ENCODE measurements at places on chromosomes 5 and 9.
A peak's percentile ranks its signal among the peaks of the same experiment; 100 is the strongest.

GRCh38 chr5:108661590-108662219, 86.0 kb upstream of the FER start:
- no peak for DNase-seq
- no peaks in the 10 kb centered on the region for H3K27me3 ChIP-seq
- H3K4me3 ChIP-seq, result no peak overlapping the region
- H3K27ac ChIP-seq, result no peak overlapping the region
- no peaks in the 10 kb centered on the region for H3K36me3 ChIP-seq
- no peaks in the 10 kb centered on the region for H3K4me1 ChIP-seq

- no peak overlapping the region for H3K4me3 ChIP-seq
- DNase-seq, result no peak
- H3K27me3 ChIP-seq, result no peaks in the 10 kb centered on the region
- H3K36me3 ChIP-seq, result no peaks in the 10 kb centered on the region
Observed at GRCh38 chr5:123928401-123928800, 416.4 kb downstream of the CSNK1G3 start.

- H3K4me3 ChIP-seq, result no peak overlapping the region
- H3K4me1 ChIP-seq, result no peaks in the 10 kb centered on the region
- H3K36me3 ChIP-seq, result no peaks in the 10 kb centered on the region
- H3K27ac ChIP-seq, result no peak overlapping the region
Observed at GRCh38 chr9:14838701-14839100, 71.5 kb downstream of the FREM1 start.

- DNase-seq, result no peak
- H3K27me3 ChIP-seq, result no peaks in the 10 kb centered on the region
- no peak overlapping the region for H3K4me3 ChIP-seq
- no peaks in the 10 kb centered on the region for H3K4me1 ChIP-seq
- H3K36me3 ChIP-seq, result no peaks in the 10 kb centered on the region
Observed at GRCh38 chr9:23644326-23644725, 181.7 kb downstream of the ELAVL2 start.

DNA sequence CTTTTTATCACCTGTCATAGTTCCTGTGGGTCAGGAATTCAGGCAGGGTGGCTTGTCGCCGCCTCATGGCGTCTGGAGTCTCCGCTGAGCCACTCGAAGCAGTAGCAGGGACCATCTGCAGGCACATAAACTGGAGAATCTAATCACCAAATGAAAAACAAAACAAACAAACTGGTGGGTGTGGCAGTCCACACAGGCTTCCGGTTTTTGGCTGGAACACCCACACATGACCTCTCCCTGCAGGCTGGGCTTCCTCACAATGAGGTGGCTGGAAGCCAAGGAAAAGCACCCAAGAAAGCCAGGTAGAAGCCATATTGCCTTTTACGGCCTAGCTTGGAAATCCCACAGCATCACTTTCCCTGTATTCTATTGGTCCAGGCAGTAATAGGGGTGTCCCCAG, 197.0 kb downstream of the SYK start:
- no peak overlapping the region for H3K4me3 ChIP-seq
- H3K36me3 ChIP-seq, result no peaks in the 10 kb centered on the region
- peaks cover 6% of the 10 kb centered on the region for H3K4me1 ChIP-seq

DNA sequence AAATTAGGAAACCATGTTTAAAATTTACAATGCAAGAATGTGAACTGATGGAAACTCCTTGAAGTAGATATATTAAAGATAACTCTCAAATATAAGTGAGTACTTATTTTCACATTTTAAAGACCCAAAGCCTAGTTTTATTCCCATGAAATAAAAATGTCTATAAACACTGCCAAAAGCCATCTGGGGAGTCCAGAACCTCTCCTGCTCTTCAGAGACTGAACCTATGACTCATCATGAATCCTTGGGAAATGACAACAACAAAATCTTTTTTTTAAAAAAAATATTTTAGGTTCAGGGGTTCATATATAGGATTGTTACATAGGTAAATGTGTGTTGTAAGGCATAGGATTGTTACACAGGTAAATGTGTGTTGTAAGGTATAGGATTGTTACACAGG, 33.8 kb upstream of the FYB1 start:
- no peaks in the 10 kb centered on the region for H3K4me1 ChIP-seq
- no peak overlapping the region for H3K4me3 ChIP-seq
- no peaks in the 10 kb centered on the region for H3K27me3 ChIP-seq
- H3K27ac ChIP-seq, result no peak overlapping the region
- DNase-seq, result no peak

DNA sequence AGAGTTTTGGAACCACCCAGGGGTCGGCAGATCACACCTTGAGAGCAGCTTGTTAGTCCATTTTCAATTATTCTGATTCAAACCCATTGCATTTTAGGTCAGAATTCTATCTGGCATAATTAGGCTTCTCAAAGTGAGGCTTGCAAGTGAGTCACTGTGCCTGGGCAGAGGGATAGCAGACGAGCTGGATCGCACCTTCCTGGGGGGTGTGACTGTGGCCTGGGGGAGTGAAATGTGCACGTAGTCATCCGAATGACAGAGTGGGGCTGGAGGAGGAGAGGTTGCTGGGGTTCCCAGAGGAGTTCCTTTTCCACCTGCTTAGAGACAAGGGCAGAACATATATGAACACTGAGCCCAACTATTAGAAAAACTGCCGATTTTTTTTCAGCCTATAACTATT, 31.7 kb downstream of the SPACA9 start:
- H3K4me3 ChIP-seq, result no peak overlapping the region
- H3K36me3 ChIP-seq, result peaks cover 7% of the 10 kb centered on the region
- no peak overlapping the region for H3K27ac ChIP-seq
- no peak for DNase-seq

DNA sequence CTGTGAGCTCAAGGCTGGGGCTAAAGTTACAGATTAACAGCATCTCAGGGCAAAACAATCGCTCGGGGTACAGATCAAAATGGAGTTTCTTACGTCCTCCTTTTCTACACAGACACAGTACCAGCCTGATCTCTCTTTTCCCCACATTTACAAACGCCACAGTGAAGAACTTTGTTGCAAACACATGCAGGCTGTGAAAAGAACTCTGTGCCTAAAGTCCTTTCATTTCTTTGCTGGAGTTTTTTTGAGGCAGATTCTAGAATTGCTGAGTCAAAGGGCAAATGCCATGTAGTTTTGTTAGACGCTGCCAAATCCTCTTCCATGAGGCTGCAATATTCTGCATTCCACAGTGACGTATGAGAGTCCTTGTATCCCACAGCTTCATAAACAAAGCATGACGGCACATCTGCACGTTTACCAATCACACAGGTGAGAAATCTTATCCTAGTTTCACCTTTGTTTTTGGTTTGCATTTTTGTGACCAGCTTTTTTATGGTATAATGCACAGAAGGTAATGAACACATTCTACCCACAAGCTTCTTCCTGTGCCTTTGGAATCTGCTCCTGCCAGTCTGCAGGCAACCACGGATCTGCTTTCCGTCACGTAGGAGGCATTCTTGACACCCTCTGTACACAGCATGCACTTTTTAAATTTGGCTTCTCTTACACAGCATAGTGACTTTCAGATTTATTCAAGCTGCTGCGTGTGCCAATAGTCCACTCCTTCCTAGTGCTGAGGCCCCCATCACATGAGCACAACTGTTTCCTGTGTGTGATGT, 44.6 kb upstream of the LPCAT1 start:
- H3K36me3 ChIP-seq, result no peaks in the 10 kb centered on the region
- no peaks in the 10 kb centered on the region for H3K27me3 ChIP-seq
- no peak for DNase-seq

GRCh38 chr5:761854-762710, 22.4 kb downstream of the ZDHHC11B start:
- no peak for DNase-seq
- peaks cover 50% of the 10 kb centered on the region for H3K4me1 ChIP-seq
- H3K27me3 ChIP-seq, result no peaks in the 10 kb centered on the region
- peak overlapping the region; percentile 33 for H3K27ac ChIP-seq
- peaks cover 18% of the 10 kb centered on the region for H3K36me3 ChIP-seq

DNA sequence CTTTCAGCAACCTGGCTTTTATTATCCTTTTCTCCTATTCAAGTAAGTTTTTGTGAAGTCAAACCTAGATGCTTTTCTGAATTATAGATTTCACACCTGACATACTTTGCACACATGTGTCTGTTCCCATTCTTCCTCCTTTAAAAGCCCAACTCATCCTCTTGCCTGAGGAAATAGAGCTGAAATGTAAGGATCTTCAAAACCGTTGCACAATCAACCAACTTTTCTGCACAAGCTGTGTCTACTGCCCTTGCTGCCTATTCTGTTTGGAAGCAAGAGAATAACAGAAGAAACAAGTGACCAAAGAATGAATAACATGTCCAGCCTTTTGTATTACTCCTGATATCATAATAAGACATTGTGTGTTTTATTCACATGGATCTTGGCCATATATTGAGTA, 95.1 kb upstream of the ITGA1 start:
- no peak for DNase-seq
- no peaks in the 10 kb centered on the region for H3K4me1 ChIP-seq
- H3K36me3 ChIP-seq, result no peaks in the 10 kb centered on the region
- H3K27ac ChIP-seq, result no peak overlapping the region
- no peaks in the 10 kb centered on the region for H3K27me3 ChIP-seq

DNA sequence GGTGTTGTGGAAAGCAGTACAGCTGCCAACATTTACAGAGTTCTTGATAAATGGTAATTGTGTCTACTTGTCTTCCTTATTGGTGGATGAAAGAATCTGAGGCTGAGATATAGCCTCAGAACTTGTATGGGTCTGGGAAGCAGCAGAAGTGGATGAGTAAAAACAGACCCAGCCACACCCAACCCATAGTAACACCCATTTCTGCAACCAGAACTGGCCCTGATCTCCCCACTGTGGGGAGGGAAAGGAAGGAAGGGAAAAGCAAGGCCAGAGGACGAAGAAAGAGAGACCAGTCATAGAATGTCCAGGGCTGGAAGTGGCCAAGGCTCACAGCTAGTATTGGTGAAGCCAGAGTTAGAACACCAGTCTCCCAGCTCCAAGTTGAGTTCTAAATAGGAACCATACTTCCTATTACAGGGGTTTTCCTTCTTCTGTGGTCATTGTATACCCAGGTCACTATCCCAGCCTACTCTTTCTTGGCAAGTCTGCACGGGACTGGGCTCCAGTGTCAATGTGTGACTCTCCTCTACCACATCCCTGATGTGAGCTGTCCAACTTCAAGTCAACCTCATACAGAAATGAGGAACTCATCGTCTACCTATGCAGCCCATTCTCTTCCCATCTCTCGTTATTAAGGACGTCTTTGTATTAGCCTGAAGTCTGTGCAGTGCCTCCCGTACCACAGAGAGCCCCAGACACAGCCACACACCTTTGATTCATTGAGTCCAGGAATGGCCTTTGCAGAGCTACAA, 35.9 kb downstream of the ITK start:
- no peaks in the 10 kb centered on the region for H3K4me1 ChIP-seq
- H3K27ac ChIP-seq, result no peak overlapping the region
- H3K36me3 ChIP-seq, result no peaks in the 10 kb centered on the region
- H3K4me3 ChIP-seq, result no peak overlapping the region
- no peak for DNase-seq

GRCh38 chr5:172078726-172079345, 72.4 kb upstream of the FBXW11 start:
- DNase-seq, result no peak
- H3K36me3 ChIP-seq, result no peaks in the 10 kb centered on the region
- no peaks in the 10 kb centered on the region for H3K27me3 ChIP-seq
- H3K4me1 ChIP-seq, result peaks cover 11% of the 10 kb centered on the region
- no peak overlapping the region for H3K27ac ChIP-seq

GRCh38 chr5:158753354-158753753, 346.4 kb downstream of the EBF1 start:
- no peak for DNase-seq
- no peaks in the 10 kb centered on the region for H3K27me3 ChIP-seq
- H3K36me3 ChIP-seq, result no peaks in the 10 kb centered on the region
- no peaks in the 10 kb centered on the region for H3K4me1 ChIP-seq
